Cardiac muscle cell (in vitro differentiated cells and primary cell): ENCODE measurements at places on chromosomes 6 and 20.

- DNase-seq, result no peak
These were observed 36.6 kb downstream of the HLA-G start for GRCh38 chr6:29864037-29864810.

GRCh38 chr6:101517632-101518031 lies 124.1 kb downstream of the GRIK2 start:
- DNase-seq, result no peak

DNA sequence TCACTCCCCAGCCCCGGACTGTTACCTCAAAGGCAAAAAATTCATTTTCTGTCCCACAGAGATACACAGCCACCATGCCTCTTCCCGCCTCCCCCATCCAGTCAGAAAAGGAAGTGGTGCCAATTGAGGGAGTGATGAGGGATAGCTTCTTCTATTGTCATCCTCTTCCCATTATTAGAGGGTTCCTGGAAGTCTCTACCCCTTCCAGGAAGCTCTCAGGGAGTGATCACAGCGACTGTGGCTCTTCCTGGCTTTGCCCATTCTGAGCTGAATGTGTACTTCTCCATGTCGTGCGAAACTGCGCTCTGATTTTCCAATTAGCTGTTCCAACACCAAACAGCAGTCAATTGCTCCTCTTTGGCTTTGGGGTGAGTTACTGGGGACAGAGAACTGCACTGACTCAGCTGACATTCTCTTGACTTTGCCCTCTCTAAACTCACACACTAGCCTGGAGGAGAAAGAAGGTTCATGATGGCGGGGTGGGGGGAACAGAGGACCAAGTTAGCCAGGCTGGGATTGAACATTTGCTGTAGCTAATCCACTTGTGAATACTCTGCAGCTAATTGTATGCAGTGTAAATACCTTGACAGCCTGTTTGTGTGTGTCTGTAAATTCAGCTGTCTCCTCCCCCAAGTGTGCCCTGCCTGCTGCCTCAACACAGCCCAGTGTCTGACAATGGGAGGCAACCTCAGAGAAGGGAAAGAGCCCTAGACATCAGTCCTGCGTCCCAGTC lies 2.4 kb upstream of the MDGA1 start:
- DNase-seq, result no peak

GRCh38 chr6:107318100-107318736 lies 141.1 kb downstream of the PDSS2 start:
- peak; percentile 78 for DNase-seq

GRCh38 chr6:3455569-3456394 lies 1.1 kb downstream of the SLC22A23 start:
- DNase-seq, result peak; percentile 49

DNA sequence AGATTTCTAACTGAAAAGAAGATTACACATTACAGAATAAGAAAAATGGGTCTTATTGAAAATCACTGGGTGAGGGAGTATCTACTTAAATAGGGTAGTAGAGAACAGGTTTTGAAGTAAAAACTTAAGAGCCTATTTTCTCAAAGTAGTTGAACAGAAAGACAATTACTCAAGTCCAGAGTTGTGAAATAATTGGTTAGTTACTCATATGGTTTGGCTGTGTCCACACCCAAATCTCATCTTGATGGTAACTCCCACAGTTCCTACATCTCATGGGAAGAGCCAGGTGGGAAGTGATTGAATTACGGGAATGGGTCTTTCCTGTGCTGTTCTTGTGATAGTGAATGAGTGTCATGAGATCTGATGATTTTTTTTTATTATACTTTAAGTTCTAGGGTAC lies 1035.3 kb upstream of the GJE1 start:
- DNase-seq, result peak; percentile 22

- DNase-seq, result peak; percentile 43
These were observed 1.6 kb downstream of the PSMA7 start for GRCh38 chr20:62141397-62142251.

GRCh38 chr6:53481323-53481722 lies 63.6 kb downstream of the GCLC start:
- no peak for DNase-seq

GRCh38 chr6:73024598-73024997 lies 200.7 kb downstream of the KHDC1L start:
- DNase-seq, result no peak

GRCh38 chr6:62285612-62286469 lies at the start of gene KHDRBS2:
Gene KHDRBS2 (minus strand): TSS chr6:62286225.
- DNase-seq, result peak; percentile 94

DNA sequence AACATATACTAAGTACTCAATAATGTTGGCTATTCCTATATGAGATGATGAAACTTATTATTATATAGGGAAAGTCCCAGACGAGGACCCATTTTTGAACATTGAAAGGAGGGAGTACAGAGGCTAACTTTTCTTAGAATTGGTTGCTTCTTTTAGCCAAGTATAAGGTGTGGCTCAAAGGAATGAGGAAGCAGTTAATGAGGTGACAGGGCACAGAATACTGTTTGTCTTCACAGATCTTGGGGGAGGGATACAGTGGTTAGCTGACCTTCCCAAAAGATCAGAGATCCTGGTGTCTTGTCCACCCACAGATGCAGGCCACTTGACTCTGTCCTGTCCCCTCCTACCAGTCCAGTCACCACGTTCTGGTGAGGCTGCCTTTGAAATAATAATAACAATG lies 67.8 kb upstream of the EPB41L1 start:
- DNase-seq, result no peak

DNA sequence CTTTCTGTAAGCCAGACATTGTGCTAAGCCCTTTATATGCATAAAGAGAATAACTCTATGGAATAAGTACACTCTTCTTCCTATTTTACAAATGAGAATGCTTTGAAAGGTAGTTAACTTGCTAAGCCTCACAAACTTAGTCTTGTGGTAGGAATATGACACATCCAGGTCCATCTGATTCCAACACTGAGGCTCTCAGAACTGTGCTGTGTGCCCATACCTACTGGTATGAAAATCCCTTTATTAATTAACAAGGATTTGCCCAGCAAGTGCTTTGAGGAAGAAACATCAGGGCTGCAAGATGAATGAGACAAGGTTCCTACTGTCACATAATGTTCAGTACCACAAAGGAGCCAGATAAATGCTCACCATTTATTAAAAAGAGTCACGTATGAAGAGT lies 122.6 kb downstream of the TNFRSF21 start:
- DNase-seq, result no peak

- peak; percentile 82 for DNase-seq
These were observed 49.2 kb downstream of the FYN start for GRCh38 chr6:111823831-111824607.

DNA sequence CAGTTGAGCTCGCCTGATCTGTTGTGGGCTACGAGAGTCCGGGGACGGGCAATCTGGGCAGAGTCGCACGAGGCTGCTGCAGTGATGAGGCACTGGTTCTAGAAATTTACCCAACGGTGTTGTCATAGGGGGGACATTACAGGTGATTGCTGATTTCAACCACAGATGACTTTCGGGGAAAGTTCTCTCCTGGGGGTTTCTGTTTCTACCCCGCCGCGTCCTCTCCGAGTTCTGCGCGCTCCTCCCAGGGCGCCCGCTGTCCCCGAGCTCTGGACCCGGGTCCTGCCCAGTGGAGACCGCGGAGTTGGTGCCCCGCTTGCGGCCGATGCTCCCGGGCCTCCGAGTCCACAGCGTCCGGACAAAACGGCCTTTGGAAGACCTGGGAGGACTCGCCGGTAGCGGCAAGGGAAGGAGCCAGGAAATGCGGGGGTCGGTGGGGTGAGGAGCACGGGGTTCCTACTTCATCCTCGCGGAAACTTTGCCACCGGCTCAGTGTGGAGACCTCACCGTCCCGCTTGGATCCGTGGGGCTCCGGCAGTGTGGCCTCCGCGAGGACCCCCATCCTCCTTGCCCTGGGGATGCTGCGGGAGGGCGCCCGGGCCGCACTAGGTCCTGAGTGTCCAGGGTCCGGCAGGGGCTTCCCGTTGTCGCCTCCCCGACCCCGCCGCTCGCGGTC lies 12.3 kb upstream of the RAET1L start:
- no peak for DNase-seq

DNA sequence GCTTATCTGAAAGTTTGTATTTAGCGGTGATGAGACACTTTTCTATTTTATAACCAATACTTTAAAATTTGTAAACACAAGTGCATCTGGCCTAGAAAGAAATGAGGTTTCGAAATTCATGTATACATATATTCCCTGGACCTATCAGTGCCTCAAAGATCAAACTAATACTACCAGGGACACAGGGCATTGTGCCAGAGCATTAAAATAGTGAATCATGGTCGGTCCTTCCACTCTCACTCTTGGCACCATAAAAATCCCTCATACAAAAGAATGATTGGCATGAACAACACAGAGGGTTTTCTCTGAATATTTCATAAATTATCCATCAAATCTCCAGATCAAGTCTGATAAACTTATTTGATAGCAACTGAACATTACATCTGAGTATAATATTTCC lies 62.0 kb downstream of the MMUT start:
- no peak for DNase-seq

DNA sequence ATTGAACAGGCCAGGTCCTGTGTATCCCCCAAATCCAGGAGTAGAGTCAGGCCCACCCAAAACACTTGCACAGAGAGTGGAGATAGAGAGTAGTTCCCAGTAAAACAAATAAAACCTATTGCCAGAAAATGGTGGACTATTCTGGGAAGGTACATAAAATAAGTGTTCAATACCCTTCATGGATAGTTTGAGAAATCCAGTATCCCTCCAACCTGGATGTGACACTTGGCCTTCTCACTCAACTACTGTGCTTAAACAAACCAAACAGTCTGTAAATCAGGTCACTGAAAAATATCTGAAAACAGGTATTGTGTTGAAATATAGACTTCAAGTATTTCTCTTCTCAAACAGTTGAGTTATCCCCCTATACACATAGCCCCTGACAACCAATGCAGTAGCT lies 161.6 kb upstream of the COL21A1 start:
- DNase-seq, result no peak

- DNase-seq, result peak; percentile 29
These were observed 394.2 kb downstream of the BMP2 start for GRCh38 chr20:7161690-7162089.

DNA sequence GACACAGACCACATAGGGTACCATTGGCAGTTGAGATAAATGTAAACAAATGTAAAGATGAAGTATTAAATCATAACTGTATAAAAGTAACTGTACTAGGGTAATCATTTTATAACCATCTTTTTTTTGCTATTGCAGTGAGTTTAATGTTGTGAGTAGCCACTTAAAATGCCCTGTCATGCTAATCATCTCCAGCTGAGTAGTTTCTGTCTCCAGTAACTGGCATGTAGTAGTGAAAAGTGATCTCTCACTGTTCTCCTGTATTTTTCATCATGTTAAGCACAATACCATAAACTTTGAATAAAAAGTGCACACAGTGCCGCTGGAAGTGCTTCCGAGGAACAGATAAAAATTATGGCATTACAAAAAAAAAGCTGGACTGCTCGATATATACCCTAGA lies 45.0 kb upstream of the OPRM1 start:
- no peak for DNase-seq

- DNase-seq, result no peak
These were observed 74.9 kb downstream of the ZDHHC14 start for GRCh38 chr6:157455731-157456523.

GRCh38 chr20:6231556-6231955 lies 108.7 kb upstream of the FERMT1 start:
- peak; percentile 66 for DNase-seq

DNA sequence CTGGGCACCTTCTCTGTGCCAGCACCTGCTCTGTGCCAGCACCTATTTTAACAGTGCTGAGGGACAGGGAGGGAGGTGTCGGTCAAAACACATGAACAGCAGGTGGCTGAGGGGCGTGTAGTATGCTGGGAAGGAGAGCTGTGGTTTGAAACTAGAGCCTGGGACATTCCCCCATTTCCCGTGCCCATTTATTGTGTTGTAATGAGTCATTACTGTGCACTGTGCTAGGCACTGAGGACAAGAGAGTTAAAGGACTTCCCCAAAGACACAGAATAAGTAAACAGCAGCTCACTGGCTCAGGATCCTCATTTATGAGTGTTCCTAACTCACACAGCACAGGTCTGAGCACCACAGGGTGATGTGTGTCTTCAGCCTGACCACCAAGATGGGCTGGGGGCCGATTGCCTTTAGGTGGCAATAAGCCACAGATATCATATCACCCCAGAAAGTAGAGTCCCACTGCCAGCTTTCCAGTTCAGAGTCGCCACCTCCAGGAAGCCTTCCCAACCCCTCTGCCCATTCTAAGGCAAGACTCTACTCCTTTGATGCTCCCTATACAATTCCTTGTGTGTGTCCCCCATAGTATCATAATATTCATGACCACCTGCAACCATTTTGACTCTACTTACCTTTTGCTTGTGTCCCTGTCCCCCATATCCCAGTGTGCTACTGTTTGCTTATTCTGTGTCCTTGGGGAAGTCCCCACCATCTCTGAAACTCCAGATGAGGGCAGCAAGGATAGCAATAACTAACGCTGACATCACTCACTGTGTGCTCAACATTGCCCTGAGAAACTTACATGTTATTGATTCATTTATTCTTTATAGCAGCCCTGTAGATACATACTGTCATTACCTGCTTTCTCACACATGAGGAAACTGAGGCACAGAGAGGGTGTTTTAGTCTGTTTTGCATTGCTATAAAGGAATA lies 87.3 kb downstream of the TOX2 start:
- no peak for DNase-seq

DNA sequence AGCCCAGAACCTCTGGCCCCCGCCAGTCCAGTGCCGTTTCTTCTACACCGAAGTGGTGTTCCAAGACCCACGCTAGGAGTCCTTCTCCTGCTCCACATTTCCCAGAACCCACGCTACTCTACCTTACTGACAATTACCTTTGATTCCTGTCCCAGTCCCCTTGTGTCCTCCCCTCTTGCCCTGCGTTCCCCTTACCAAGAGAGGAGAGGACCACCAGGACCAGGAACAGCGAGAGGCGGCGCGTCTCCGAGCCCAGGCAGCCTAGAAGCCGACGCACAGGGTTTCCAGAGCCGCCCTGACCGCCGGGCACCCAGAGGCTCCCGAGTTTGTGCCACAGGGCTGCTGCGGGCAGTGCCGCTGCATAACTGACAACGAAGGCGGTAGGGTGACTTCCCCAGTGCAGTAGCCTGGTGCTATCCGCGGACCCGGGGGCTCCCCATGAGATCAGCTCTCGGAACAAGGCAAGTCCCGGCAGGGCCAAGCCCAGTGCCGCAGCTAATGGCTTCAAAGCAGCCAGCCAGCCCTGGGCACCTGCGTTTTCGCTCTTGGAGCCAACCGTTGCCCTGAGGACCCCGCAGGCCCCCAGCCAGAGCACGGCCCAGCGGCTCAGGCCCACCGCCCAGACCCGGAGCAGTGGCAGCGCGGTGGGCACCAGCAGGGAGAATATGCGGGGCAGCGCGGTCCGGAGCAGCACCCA lies 512 bp downstream of the TAP1 start:
- peak; percentile 45 for DNase-seq
